Thymus (tissue), 14 donors: ENCODE measurements at places on chromosomes 1 and 21. TPM values are rescaled to one million over a fixed set of nuclear protein-coding genes. Genes with fewer than 3 reads are reported as not detected.

GRCh38 chr21:43879348-43880110 lies 14.5 kb downstream of the AGPAT3 start:
- no peak overlapping the region for H3K4me3 ChIP-seq
- peaks cover 7% of the 10 kb centered on the region for H3K36me3 ChIP-seq
- H3K27ac ChIP-seq = no peak overlapping the region
- no peaks in the 10 kb centered on the region for H3K27me3 ChIP-seq

GRCh38 chr1:112988367-112988766 lies 32.4 kb upstream of the SLC16A1 start:
- H3K27me3 ChIP-seq = no peaks in the 10 kb centered on the region
- no peaks in the 10 kb centered on the region for H3K36me3 ChIP-seq
- H3K27ac ChIP-seq = no peak overlapping the region
- H3K4me3 ChIP-seq = no peak overlapping the region

The CRYBG2 gene
- total RNA-seq = 0.76 TPM

DNA sequence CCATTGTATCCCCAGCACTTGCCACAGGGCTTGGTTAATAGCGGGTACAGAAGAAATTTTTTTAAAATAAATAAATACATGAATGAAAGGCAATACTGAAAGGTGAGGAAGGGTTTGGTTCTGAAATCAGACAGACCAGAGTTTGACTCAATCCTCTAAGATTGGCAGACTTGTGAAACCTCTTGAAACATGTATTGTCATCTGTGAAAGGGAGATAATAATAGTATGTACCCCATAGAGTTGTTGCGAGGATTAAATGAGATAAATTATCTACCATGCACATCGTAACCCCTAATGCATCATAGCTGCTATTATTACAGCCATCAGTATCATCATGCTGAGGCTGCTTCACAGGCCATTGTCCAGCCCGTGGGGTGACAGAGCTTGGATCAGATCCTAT lies 41.4 kb downstream of the S1PR1 start:
- no peak for DNase-seq
- no peak overlapping the region for H3K4me3 ChIP-seq
- H3K27ac ChIP-seq = no peak overlapping the region
- H3K27me3 ChIP-seq = no peaks in the 10 kb centered on the region
- H3K36me3 ChIP-seq = no peaks in the 10 kb centered on the region

The KCNJ9 gene
- 0.05 TPM for total RNA-seq

The LCE6A gene
- total RNA-seq = not detected

The HPDL gene
- 6.8 TPM for total RNA-seq
